Dorsolateral prefrontal cortex (tissue), 122 donors: ENCODE measurements at places on chromosomes 1 and 21.

DNA sequence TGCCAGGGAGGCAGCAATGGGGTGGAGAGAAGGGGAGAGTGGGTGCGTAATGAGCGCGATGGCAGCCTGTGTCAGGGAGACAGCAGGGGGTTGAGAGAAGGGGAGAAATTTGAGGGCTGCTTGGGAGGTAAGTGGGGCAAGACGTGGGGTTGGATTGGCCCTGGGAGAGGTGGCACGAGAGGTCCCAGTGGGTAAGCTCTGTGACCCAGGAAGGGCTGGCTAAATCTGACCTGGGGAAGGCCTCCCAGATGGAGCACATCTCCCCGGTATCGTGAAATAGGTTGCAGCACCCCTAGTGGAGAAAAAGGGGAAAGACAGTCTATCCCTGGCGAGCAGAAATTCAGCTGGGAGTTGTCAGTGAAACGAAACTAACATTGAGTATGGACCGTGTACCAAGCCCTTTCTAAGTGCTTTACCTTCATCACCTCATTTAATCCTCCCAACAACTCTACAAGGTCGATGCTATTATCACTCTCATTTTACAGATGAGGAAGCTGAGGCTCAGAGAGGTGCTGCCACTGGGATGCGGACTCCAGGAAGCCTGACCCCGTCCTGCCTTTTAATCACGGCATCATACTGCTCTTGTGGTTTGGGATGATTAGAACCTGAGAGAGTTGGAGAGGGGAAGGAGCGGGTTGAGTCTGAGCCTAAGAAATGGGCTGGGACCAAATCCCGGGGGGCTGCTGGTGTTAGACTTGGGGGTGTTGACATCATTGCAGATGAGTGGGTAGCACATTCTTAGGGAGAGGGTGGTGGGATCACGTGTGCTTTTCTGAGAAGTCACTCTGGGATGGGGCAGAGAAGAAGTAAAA is 56.6 kb upstream of the RPL11 start:
- no peak for DNase-seq

DNA sequence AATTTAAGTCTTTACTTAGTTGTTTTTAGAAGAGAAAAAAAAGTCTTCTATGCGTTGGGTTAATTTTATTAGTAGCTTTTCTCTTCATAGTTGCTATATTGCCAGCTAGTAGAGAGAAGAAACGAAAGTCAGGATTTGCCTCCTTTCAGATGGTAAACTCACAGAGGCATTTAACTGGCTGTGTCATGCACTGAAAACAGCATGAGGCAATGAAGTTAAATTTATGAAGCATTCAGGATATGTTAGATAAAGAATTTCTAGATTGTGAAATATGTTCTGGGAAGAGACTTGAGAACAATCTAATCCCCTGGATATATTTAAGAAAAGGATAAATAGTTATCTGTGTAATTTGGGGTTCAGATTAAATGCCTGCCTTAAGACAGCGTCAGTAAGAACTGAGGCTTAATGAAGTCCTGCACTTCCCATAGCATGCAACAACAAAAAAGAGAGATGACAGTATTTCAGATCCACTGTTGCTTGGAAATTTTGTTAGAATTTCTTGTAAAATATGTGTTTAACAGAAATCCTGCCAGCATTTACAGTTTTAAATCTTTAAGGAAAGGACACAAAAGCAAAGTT is 1.7 kb downstream of the ANGPTL1 start:
- DNase-seq = no peak

DNA sequence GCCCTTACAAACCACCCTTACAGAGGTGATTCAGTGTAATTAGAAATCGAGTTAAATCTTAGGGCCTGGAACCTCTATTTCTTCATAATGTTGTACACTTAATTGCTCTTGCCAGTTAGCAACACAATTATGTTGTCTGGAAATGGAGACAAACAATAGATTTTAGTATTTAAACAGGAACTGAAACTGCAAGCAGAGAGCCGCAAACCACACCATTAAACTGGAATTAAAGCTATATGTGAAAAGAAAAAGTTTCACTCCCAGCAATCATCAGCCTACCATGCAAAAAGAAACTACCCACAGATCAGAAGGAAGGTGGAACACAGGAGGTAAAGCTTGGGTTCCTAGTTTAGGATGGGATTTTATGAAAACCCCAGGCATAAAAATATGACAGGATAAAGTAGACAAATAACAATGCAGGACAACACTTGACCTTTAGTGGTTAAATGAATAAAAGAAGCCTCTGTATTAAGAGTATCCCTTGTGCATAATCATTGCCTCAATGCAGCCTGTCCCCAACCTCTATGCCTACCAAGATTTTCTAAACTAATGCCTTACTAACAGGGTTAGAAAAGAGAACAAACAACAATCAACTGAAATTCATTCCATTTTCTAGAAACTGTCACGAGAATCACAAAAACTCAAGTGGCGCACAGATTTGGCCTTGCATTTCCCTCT is 304.3 kb upstream of the ESRRG start:
- DNase-seq = no peak

- no peak for DNase-seq
Measured at GRCh38 chr1:147486876-147487656, 54.2 kb upstream of the BCL9 start.

GRCh38 chr1:21882721-21883415 is 54.2 kb downstream of the HSPG2 start:
- no peak for DNase-seq

- no peak for DNase-seq
Measured at GRCh38 chr1:938711-939489, 15.2 kb downstream of the SAMD11 start.

GRCh38 chr1:84721152-84721551 is 30.9 kb upstream of the SSX2IP start:
- no peak for DNase-seq

- DNase-seq = no peak
Measured at GRCh38 chr1:119336848-119337247, 31.7 kb upstream of the HAO2 start.

DNA sequence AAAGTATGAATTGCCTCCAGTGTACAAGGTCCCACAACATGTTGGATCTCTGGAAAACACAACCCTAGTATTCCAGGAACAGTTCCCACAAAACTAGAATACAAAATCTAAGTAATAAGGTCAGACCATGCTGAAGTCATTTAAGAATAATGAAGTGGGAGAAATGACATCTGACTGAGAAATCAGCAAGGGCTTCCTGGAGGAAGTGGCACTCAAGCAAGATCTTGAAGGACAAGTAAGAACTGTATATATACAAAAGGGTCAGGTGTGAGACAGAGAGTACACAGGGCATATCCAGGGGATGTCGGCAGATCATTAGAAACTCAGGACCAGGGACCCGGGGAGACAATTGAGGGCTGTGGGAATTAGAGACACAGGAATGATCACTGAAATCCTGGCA is 18.7 kb downstream of the MIS18A start:
- DNase-seq = no peak

DNA sequence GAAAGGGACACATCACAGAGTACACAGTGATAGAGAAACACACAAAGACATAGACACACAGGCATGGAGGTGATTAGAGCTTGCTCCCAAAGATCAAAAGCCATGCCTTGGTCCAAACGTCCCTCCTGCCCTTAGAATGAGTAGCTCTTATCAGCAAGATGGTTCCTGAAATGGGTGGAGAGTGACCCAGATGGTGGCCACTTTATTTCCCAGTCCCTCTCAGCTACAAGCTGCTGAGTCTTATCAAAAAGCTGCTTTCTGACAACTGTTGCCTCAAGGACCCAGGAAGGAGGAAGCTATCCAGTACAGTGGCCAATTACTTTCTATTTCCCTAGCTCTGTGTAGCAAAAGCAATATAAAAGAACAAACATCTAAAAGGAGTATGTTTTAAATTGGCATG is 7.7 kb upstream of the CLCA1 start:
- no peak for DNase-seq

- no peak for DNase-seq
Measured at GRCh38 chr1:9201401-9202239, 33.0 kb upstream of the H6PD start.

DNA sequence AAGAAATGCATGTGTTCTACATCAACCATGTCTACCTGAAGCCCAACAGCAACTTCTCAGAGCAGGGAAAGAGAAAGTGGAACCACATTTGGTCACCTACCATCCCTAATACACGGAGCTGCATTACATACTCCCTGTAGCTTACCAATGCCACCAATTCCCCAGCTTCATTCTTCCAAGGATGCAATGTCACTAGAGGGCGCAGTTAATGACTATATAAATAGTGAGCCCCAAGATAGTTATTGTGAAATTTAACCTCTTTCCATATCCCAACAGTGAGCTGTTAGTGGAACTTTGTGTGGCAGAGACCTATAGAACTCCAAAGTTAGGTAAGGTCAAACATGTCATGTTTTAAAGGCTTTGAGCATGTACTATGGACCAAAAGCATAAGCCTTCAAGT is 618.3 kb downstream of the SMYD3 start:
- DNase-seq = no peak

- DNase-seq = no peak
Measured at GRCh38 chr1:193103759-193104501, 1.3 kb downstream of the GLRX2 start.
